ENCODE measurements at places on chromosomes 12 and 14.
A peak's percentile ranks its signal among the peaks of the same experiment; 100 is the strongest.

DNA sequence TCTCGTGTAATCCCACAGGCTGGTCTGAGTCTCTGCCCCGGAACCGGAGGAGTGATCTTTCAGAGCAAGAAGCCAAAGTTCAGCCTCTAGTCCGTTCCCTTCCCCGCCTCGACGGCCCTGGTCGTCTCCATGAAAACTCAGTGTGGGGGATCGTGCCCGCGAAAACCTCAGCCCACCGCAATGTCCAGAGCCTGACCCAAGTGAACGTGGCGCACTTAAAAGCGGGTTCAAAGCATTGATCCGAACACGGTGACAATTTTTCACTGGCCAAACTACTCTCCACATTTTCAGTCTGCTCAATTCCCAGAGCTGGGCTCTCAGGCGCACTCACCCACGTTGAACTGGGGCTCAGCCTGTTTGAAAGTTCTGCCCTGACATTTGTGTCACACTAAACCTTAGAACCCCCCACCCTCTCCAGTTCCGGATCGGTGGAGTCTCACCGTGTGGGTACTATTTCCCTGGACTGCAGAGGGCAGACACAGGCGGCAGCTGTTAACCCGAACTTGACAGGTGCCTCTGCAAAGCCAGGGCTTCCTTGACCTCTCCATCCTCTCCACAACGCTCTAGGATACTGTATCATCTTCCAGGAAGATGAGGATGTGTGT, 886 bp upstream of the PRICKLE1 start:
- DNase-seq, result no peak

- no peak for DNase-seq
Measured at GRCh38 chr12:104165801-104166200, 27.8 kb upstream of the NFYB start.

GRCh38 chr14:29993143-29993542, 65.5 kb upstream of the PRKD1 start:
- no peak for DNase-seq

DNA sequence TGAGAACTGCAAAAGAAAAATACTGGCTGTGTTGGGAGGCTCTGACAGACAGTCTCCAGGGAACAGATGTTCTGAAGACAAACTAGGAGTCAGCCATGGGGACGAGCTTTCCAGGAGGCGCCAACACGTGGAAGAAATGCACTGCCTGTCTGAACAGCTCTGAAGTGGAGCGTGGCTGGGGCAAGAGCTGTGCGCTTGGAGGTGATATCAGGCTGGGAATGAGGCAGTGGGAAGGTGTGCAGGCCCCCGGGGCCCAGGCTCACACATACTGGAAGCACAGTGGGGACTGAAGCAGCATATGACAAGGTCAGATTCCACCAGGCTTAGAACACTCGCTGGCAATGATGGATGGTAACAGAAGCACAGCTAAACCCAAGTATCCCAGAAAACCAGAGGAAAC, 17.5 kb downstream of the APPL2 start:
- DNase-seq, result no peak

- no peak for DNase-seq
Measured at GRCh38 chr12:93980711-93981110, 167.7 kb upstream of the PLXNC1 start.

- no peak for DNase-seq
Measured at GRCh38 chr14:68783408-68784225, 9.2 kb downstream of the ZFP36L1 start.

DNA sequence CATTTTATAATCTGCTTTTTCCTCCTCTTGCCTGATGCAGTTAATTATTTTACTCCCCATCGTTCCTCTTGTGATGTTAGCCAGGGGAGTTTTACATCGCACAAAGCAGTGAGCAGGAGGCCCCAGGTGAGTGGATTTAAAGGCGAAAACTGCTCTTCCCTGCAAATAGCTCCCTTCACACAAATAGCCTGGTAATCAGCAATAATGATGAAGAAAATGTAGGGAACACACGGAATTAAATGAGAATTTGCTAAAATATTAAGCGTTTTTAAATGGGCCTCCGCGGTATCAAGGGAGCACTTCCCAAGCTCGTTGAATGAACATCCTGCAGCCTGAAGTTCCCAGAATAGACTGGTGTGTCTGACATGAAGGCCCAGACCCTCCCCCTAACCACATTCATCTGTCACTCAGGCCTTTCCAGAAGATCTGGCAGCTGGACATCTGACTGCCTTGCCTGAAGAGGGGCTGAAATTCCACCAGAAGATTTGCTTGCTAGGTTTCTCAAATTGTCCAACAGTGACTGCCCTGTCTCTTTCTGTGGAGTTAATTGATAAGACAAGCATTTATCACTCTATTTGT, 127.2 kb downstream of the CCDC60 start:
- no peak for DNase-seq

- peak; percentile 48 for DNase-seq
Measured at GRCh38 chr12:54259194-54260011, 20.5 kb downstream of the CBX5 start.

DNA sequence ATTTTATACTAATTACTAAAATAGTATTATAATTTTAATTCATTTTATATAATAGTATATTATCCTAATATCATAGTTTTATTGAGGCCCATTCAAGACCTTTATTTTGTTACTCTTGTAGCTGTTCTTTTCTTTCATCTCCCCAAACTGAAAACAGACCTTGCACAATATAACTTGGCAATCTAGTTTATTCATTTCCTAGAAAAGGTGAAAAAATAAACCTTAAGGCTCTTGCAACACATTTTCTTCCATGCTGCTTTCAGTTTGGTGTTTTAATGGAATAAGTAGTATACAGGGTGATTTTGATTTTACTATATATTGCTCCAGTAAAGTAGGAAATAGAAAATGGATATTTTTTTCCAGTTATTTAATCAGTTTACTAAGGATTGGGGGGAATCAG, 174.0 kb downstream of the SLC2A13 start:
- no peak for DNase-seq

- no peak for DNase-seq
Measured at GRCh38 chr14:101845496-101845895, 84.0 kb downstream of the PPP2R5C start.

- DNase-seq, result no peak
Measured at GRCh38 chr14:35212471-35213142, 79.6 kb upstream of the PSMA6 start.

DNA sequence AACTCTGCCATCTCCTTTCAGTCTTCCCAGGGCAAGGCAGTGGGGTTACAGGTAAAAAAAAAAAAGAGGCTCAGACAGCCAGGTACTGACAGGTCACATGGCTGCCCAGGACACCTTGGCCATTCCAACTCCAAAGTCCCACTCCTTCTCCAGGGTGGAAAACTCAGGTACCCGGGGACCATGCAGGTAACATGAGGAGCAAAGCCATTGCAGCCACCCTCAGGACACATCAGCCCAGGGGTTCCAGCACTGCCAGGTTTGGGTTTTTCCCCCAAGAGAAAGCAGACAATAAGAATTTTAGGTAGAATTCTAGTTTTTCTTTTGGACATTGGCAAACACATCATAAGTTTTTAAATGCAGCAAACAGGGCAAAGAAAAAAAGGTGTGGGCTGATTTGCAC, 15.3 kb downstream of the FAM222A start:
- DNase-seq, result no peak

- no peak for DNase-seq
Measured at GRCh38 chr14:29311983-29312382, 545.4 kb downstream of the FOXG1 start.

GRCh38 chr14:71050227-71050823, 143.1 kb downstream of the PCNX1 start:
- DNase-seq, result no peak

GRCh38 chr12:47834199-47834903, 14.6 kb upstream of the HDAC7 start:
- DNase-seq, result no peak

GRCh38 chr14:93430315-93431035, at the start of gene UNC79:
Gene UNC79 (plus strand): TSS chr14:93430939. CDS start chr14:93431030, 91 bp downstream.
- DNase-seq, result no peak
